ENCODE measurements at places on chromosomes 16 and 17.

DNA sequence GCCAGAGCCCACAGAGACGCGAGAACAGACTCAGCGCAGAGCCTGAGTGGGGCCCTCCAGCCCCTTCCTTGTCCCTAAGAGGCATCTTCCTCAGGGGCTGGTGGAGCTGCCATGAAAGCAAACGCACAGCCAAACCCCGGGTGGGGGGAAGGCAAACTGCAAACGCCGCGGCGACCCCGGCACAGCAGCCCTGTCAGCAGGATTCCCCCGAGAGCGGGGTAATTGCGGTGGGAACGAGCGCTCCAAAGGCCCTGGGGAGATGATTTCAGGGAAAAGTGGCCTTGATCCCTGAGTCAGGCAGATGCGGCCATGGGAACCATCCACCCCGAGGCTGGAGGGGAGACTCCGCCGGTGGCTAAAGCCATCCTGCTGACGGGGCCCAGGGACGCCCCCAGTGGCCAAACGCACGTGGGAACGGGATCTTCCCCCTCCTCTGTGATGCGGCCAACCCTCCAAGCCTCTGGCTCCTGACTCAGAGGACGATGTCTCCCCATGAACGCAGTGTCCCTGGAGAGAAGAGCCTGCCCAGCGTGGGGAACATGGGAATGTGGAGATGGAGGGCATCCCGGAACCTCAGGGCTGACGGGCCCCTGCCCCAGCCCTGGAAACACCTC, 25.1 kb downstream of the SLC7A5 start:
- DNase-seq = no peak

- peak; percentile 61 for DNase-seq
Measured at GRCh38 chr17:83161298-83162034, 82.1 kb downstream of the METRNL start.

DNA sequence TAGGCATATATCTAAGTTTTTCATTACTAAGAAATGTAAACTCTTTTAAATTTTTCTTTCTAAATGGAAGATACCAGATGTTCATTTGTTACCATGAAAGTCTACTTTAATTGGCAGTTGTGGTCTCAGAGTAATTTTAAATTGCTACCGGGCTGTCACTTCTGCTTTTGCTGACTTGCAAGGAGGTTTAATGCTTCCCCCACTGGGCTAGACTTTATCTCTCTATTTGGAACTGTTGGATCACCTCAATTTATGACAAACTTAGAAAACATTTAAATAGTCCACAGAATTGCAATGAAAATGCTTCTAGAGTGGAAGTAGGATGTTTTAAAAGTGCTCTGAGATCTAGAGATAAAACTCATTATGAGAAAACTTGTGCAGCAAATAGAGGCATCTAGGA, 479.8 kb upstream of the GOT2 start:
- no peak for DNase-seq

DNA sequence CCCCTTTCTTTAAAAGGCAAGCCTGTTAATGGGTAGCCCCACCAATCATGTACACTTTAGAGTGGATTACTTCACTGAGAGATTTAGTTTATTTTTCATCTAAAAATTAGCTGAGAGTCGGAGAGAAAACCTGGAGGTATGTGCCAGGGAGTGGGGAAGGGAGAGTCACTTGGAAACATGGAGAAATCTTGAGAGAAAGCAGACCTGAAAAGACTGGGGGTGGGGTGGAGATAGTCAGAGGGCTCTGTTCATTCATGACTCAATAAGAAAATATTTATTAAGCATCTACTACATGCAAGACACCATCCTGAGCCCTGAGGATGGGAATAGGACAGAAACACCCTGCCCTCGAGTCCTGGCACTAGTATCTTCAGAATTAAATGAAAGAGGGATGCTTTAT, 27.4 kb upstream of the RCVRN start:
- no peak for DNase-seq

DNA sequence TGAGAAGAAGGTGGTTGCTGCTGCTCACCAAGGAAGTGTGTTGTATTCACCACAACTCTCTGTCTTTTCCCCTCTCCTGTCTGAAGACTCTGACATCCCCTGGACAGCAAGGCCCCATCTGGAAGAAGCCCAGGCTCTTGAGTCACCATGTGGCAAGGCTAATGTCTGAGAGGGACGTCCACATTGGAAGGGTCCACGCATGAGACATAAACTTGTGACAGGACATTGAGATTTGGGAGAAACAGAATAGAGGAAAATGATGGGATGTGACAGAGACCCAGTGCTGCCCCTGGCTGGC, 176.5 kb downstream of the IRF8 start:
- DNase-seq = no peak

DNA sequence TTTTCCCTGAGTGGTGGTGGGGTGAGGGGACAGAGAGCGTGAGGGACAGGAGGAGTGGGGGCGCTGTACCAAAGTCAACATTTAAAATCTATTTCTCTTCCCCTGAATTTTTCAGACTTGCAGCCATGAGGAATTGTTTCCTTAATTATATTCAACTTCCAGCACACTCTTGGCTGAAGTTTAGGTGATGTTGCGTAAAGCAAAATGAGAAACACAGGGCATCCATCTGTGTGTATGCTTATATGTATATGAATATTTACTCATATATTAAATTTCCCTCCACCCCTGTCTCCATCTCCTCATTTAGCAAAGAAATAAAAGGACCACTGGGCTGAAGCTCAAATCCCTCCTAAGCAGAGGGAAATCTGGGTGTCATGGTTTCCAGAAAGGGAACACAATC, 218.1 kb downstream of the XYLT1 start:
- DNase-seq = no peak

GRCh38 chr17:43814714-43815113, 18.2 kb downstream of the MPP3 start:
- DNase-seq = peak; percentile 0

DNA sequence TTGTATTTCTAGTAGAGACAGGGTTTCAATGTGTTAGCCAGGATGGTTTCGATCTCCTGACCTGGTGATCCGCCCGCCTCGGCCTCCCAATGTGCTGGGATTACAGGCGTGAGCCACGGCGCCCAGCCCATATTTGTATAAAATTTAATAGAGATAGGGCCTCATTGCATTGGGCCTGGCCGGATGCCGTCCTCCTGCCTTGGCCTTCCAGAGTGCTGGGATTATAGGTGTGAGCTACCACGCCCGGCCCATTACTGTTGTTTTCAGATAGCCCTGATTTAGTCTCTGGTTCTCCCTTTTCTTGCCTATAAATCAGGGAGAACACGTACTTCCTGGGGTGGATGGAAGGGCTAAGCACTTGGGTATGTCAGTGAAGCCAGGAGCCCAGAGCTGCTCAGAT, 3.5 kb downstream of the DEF8 start:
- DNase-seq = no peak

DNA sequence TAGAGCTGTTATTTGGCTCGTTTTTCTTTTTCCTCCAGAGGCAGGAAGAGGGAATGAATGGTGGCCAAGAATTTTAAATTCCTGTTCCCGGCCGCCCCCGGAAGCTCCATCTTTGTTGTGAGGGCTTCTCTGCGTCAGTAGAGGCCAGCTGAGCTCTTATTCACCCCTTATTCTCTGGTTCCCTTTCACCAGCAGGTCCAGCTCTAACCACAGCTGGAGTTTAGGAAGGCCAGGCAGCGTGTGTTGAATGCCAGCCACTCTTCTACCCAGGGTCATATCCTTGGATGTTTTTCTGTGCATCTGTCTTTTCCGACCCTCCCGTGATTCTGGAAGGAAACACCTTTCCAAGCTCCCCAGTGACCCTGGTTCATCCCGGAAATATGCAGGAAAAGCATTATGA, 570.5 kb downstream of the WWOX start:
- peak; percentile 80 for DNase-seq

DNA sequence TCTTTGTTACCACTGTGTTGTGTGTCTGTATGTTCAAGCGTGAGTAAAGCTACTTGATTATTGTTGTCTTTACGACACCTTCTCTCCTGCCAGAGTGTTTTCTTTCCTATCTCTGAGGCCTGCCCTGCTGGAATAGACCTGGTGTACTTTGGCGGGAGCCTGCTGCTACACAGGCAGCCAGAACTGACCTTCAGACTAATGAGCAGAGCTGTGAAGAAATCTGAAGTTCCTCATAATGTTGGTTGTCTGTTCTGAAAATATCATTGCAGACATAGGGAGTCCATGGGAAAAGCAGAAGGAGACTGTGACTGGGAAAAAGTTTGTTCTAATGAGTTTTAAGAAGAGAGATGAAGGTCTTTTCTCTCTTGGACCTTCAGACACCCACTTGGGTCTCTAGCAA, 9.8 kb downstream of the RHOT1 start:
- DNase-seq = no peak

All from femur (tissue), 1 donor.